ENCODE measurements at places on chromosomes 4 and X. TPM values are rescaled to one million over a fixed set of nuclear protein-coding genes. Genes with fewer than 3 reads are reported as not detected.

Gene HGFAC
- 0.16 TPM for total RNA-seq

Gene LRIT3
- total RNA-seq, result 0.06 TPM

Gene POU4F2
- not detected for total RNA-seq

Gene RHOXF2
- total RNA-seq, result not detected

Gene CENPVL2
- not detected for total RNA-seq

Gene ERCC6L
- total RNA-seq, result 13.4 TPM

Gene FOXR2
- total RNA-seq, result not detected

Gene NALF2
- total RNA-seq, result 5.2 TPM

Gene PCDH7
- 0.06 TPM for total RNA-seq

Gene LEF1
- total RNA-seq, result not detected
